OCI-LY7 (cell line): ENCODE measurements at places on chromosomes 7 and 10.

GRCh38 chr10:96588060-96588554 is 1.3 kb upstream of the TM9SF3 start:
- peak; percentile 34 for DNase-seq

DNA sequence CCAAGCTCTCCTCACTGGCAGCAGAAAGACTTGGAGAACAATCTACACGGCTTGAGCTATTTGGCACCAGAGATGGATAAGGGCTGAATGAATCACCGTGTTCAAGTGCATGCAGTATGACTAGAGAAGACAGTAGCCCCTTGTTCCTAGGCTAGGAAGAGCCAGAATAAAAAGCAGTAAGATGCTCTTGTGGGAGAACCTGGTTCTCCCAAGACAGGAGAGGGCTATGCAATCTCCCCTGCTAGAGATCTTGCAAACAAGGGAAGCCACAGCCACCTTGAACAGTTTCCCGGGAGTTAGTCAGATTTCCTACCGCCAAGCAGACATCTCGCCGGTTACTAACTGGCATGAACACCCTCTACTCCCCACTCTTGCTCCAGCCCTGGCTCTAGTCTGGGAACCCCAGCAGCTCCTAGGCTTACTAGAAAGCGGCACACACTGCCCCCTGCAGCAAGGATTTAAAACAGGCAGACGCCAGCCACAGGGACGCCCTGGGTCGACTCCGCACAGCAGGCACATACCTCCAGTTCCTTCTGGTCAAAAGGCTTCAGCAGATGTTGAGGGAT is 107.3 kb downstream of the SMURF1 start:
- peak; percentile 16 for DNase-seq

DNA sequence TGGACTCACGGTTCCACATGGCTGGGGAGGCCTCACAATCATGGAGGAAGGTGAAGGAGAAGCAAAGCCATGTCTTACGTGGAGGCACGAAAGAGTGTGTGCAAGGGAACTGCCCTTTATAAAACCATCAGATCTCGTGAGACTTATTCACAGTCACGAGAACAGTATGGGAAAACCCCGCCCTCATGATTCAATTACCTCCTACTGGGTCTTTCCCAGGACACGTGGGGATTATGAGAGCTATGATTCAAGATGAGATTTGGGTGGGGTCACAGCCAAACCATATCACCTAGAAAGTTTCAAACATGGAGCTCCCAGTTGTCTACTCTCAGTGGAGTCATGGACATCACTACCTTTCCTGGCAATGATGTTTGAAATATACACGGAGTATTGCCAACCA is 49.6 kb downstream of the CYCS start:
- no peak for DNase-seq

DNA sequence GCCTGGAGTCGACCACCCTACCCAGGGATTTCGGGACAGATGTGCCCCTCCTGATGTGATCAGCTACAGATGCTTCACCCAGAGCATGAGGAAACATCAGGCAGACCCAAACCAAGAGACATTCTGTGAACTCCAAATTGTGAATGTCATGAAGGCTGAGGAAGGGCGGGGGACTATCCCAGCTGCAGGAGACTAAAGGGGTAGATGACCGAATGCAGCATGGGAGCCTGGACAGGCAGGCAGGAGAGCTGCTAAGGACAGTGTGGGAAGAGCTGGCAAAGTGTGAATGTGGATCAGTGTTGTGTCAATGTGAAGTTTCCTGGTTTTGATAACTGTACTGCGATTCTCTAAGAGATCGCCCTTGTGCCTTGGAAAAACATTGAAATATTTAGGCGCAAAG is 19.2 kb upstream of the DRGX start:
- no peak for DNase-seq

GRCh38 chr10:74120911-74121310 is 29.7 kb downstream of the AP3M1 start:
- DNase-seq = no peak

DNA sequence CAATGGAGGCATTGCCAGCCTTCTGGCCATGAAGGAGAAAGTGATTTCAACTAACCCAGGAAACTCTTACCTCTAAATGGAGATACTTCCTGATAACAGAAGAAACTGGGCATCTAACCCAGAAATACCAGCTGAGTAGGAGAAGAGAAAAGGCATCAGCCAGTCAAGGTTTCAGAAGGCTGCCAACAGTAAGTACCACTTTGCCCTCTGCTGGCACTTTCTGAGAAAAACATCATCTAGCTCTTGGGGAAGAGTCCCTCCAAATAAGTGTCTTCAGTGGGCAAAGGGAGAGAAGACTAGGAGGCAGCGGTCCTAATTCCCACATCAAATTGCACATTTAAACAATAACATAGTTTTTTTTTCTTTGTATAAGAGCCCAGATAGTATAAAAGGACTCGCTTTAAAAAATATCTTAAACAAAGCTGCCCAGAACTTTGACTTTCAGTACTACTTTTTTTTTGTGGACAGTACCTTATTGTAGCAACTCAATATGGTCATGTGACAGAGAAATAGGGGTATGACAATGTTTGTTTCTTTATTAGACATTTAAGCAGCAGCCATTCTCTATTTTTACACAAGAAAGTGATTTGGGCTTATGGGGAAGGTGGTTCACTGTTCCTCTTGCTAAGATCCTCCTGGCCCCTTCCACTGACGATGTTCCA is 157.3 kb downstream of the CTTNBP2 start:
- DNase-seq = peak; percentile 40

DNA sequence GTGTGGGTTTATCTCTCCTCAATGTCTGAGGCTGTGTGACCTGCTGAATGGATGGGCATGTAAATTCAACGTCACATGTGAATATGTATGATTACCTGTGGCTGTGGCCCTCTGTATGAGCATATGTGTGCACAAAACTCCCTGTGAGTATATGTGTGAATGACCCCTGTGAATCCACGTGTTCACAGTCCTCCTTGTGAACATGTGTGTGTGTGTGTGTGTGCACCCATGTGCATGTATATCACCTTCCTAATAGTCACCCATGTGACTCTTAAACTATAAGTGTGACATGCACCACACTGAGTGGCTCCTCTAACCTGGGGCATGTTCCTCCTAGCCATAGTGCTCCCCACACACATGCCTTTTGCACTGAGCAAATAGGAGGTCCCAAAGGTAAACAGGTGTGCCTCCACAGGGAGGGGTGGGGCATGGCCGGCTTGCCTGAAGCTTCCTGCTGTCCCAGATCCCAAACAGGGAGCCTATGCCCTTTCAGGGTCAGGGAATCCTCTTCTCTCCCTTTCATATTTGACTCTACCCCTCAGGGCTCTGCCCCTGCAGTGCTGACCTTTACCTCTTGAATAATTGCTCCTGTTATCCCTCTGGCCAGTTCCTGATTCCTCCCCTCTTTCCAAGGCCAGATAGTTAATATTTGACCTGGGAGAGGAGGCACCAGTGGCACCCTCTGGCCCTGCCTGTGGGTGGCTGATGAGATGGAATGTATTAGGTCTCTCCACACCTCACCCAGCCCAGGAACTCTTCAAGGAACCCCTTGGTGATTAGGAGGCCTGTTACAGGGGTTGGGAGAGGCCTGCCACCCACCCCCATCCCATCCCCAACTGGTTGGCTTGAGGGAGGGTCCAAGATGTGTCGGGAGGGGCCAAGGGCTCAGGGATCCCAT is 1.9 kb downstream of the SEMA4G start:
- DNase-seq = no peak

DNA sequence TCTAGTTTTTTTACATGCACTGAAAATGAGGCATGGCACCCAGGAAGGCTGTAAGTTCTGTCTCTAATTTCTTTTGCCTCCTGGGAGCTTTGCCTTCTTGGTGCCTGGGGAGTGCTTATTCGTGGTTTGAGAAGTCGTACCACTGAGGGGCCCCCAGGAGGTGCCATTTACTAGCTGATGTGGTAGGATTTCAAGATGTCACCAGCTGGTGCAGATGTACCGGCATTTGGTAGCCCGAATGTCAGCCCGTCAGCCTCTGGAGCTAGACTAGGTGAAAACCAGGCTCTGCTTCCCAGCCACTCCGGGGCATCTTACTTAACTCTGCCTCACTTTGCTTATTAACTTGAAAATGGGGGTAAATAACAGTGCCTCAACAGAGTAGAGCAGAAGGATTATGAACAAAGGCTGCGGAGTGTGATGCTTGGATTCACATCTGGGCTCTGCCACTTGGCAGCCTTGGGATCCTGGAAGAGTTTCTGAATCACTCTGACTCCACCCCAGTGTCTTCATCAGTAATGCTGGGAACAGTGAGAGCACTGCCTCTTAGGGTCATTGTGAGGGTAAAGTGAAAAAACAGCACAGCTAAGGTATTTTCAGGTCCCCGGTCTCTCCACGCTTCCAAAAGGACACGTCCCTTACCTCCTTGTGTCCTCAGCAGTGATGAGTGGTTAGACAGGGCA is 31.4 kb upstream of the BTBD16 start:
- no peak for DNase-seq

DNA sequence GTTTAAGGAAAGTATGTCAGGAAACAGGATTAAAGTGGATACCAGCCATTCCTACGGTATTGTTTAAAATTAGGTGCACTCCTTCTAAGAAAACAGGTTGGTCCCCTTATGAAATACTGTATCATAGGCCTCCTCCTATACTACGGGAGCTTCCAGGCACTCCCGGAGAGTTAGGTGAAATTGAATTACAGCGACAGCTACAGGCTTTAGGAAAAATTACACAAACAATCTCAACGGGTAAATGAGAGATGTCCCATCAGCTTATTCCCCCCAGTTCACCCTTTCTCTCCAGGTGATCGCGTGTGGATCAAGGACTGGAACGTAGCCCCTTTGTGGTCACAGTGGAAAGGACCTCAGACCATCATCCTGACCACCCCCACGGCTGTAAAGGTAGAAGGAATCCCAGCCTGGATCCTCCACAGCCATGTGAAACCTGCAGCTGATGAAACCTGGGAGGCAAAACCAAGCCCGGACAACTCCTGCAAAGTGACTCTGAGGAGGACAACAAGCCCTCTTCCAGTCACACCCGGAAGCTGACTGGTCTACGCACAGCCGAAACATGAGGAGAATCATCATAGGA is 25.1 kb upstream of the GHITM start:
- peak; percentile 3 for DNase-seq

- no peak for DNase-seq
These were observed 15.2 kb downstream of the CALML5 start for GRCh38 chr10:5484205-5484604.

- no peak for DNase-seq
These were observed 60.4 kb downstream of the CHST3 start for GRCh38 chr10:72024596-72024995.

GRCh38 chr10:66837990-66838389 is 87.8 kb upstream of the LRRTM3 start:
- no peak for DNase-seq
